Stimulated activated naive CD8-positive, alpha-beta T cell treated with anti-CD3 and anti-CD28 coated beads, Interleukin-15, Interleukin-2, amounts not matched to agents 100 U/mL and 50 U/mL, for 24 hours (primary cell): ENCODE measurements at places on chromosomes 3 and 15.

DNA sequence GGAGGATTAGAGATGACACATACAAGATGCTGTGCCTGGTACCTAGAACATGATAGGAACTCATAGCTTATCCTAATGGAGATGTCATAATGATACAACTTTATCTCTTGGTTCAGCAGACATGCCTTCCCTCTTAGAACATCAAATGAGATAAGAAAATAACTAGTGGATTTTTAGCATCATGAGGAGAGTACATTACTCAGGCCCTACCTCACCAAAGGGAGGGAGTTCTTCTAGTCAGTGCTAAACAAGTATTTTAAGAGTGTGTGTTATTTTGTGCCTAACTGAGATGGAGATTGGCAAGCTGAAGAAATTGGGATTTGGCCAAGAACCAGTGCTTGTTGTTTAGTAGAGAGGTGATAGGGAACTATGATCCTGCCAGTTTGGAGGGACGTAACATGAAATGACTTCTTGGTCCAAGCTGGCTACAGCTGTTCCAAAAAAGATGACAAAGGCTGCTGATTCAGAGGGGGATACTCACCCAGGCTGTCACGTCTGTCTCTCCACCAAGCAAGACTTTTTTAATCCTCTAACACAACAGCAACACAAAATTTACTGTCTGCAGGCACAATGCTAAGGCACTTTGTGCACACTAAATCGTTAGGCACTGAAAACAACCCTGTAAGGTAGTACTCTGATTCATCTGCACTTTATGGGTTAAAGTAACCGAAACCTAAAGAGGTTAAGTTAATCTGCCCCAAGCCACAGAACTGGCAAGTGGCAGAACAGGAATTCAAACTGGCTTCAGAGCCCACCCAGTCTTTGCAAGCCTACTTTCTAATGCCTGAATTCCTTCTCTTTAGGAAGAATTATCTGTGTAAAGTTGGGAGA lies 126.5 kb downstream of the CMSS1 start:
- DNase-seq, result no peak

DNA sequence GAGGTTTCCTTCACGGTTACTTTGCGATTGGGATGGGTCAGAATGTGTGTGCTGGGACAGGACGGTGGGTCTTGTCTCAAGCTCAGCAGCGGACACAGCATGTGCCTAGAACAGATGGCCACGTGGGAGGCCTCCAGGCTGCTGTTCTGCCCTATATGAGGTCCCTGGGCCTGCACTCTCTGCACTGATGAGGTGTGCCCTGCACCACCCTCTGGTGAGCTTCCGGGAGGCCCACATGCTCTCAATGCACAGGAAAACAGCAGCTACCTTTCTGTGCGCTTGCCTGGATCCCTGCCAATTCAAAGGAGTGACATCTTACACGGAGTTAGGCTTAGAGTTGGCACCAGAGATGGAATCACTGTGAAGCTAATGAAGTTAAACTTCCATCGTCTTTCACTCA lies 59.8 kb downstream of the BOC start:
- no peak for DNase-seq

- DNase-seq, result no peak
Measured at GRCh38 chr15:68580026-68580882, 1.5 kb downstream of the CORO2B start.

DNA sequence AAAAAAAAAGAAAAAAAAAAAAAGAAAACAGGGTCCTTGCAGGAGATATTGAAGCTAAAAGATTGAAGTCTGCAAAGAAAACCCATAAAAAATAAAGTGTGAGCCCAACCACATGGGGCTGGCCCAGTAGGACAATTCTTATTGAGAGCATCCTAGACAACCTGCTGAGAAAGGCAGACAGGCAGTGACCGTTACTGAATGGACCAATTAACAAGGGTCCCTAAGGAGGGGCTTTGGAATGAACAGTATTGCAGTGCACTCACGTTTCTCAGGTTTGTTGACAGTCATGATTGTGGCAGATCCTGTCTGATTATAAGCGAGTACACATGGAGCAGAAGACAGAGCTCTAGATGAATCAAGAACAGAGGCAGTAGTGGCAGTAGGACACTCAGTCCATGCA lies 168.6 kb downstream of the LSAMP start:
- DNase-seq, result no peak

- no peak for DNase-seq
Measured at GRCh38 chr3:35385271-35385670, 254.1 kb upstream of the ARPP21 start.

DNA sequence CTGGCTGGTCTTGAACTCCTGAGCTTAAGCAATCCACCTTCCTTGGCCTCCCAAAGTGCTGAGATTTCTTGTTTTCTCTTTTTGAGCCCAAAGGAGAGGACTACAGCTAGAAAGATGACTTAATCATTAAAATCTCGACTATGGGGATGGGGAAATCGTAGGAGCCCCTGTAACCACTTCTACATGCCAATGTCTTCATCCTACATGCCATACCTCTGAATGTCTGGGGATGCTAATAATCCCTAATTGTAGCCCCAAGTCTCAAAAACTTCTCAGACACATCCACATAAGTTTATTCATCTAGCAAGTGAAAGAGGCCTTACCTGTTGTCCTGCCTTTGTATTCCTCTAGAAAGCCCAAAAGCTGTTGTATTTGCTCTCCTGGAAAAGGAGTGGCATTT lies 3.7 kb upstream of the RHOV start:
- DNase-seq, result no peak

- peak; percentile 24 for DNase-seq
Measured at GRCh38 chr3:178001670-178002101, 534.5 kb upstream of the KCNMB2 start.

DNA sequence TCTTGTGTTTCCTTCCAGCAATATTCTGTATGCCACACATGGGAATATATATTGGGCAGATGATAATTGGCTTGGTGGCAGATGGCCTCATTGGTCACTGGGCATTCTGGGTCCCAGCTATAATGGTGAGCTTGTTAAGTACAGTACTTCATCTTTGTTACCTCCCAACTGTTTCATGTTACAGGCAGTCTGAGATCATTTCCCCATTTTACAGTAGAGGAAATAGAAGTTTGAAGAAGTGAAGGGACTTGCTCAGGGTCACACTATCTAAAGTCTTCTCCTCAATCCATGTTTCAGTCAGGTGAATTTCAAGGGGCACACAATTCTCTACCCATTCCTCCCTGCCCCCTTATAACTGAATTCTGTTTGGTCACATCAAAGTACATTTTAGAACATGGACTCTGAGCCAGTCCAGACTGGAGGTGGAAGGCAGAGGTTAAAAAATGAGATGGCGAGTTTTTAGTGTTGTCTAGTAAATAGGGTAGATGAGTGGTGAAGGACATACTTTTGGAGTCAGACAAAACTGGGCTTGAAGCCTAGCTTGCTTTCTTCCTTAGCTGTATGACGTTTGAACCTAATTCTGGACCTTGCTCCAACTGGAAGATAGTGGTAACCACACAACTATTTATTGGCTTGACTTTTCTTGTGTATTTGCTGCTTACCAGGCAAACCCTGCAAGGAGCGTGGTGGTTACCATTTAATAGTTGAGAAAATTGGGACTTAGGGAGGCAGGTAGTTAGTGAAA lies 2.5 kb downstream of the EEFSEC start:
- no peak for DNase-seq

GRCh38 chr3:106514431-106514830 lies 645.6 kb upstream of the CBLB start:
- no peak for DNase-seq

DNA sequence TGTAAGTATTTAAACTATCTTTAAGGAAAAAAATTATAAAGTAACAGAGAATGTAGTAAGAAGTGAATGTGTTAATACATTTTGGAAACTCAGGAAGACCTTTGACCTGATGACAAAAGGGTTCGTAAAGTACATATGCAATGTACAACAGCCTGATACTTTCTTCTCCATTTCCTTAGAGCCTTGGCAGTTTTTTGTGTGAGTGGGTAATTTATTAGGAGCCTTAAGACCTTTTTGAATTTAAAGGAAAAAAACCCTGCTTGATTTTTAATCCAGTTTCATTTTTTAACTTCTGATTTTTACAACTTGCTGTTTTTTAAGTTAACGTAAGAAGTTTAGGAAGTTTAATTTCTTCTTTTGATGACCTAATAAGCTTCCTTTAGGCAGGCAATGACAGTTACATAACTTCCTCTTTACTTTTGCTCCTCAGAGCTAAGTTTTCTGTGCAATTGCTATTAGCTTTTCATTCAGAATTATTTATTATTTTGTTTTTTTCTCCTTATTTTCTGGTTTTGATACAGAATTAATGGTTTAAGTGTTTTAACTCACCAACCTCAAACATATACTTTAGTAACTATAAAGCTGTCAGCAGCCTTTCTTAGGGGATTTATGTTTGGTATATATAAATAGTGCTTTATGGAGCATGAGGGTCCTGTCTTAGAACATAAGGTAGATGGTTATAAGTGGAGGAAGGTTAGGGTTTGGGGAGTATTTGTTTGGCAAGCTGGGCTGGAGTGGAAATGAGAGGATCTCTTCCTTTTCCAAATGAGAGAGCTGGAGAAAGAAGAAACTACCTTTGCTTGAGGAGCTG lies 35.2 kb downstream of the ARMC8 start:
- DNase-seq, result no peak

DNA sequence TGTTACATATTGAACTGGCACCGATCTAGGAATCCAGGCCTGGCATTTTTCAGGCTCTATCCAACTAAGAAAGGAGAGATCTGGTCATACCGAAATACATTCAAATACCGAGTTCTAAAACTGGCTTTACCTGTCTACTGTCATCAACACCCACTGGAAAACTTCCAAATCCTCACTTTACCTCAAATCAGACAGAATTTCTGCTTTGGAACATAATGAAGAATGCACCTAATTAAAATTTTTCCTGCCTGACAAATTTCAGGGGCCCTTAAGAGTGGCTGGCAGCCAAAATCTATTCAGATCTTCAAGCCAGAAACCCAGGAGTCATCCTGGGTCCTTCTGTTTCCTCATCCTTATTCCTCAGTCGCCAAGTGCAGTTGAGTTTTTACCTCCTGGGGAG lies 198.6 kb upstream of the FEZF2 start:
- no peak for DNase-seq

DNA sequence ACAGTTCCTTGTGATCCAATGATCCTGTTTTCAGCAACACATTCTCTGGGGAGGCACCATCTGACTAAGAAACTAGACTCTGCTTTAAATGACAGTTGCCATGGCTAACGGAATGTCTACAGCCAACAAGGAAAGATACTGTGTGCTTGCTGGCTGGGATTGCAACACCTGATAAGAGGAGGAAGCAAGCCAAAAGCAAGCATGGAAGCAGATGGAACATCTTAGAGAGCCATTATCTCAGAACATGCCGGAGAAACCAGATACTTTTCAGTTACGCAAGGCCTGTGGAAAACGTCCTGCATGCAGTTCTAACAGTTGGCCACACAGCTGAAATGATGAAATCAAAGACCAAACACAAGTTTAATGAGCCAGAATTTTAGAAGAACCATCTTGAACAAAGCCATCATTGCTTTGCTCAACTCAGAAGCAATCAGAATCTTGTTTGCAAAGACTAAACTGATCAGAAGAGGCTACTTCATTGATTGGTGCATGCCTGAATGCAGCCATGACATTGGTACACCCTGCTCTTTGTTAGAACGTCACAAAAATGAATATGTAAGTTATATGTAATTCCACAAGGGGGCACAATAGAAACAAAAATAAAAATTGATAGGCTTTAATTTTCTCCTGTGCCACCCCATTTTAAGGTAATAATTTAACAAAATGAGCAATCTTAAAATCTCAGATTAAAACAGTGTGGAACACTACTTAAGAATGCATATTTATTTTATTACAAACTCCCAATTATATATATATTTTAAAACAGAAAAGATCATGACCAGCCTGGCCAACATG lies 50.8 kb downstream of the GXYLT2 start:
- DNase-seq, result no peak

- DNase-seq, result no peak
Measured at GRCh38 chr3:32930161-32930560, 21.3 kb upstream of the CCR4 start.

DNA sequence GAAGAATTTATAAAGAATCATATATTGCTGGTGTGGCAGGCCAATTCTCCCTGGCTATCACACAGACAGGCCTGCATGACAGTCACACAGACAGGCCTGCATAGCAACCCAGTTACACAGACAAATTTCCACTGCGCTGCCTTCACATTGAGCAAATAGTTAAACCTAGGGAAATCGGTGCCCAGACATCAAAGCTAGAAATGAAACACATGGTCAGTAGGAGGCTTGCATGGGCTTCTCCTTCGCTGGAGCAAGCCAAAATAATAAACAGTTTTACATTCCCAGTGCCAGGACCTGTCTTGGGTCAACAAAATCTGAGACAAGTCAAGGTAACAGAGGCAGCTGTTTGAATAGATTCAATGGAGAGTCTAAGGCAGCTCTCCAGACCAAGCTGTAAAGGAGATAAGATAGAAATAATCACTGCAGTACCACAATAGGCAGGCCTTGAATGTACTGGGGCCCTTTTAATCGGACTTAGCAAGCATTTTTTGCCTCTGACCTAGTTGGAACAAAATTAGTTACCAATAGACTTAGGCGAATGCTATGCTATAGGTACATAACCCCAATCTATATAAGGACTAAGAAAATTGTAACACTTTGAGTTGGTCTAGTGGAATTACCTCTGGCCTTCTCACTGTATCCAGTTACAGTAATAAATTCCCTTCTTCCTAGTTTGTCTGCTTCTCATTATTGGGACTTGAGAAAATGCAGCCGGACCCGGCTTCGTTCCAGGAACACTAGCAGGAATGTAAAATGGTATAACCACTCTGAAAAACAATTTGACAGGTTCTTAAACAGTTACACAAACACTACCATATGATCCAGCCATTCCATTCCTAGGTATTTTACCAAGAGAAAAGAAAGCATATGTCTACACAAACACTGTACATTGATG lies 274.7 kb upstream of the UBE2E2 start:
- DNase-seq, result no peak

DNA sequence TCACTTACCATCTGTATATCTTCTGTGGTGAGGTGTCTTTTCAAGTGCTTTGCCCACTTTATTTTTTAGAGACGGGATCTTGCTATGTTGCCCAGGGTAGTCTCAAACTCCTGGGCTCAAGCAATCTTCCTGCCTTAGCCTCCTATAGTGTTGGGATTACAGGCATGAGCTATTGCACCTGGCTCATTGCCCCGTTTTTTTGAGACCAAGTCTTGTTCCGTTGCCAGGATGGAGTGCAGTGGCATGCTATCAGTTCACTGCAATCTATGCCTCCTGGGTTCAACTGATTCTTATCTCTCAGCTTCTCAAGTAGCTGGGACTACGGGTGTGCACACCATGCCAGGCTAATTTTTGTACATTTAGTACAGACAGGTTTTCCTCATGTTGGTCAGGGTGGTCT lies 52.5 kb upstream of the TTBK2 start:
- no peak for DNase-seq
